CD8-positive, alpha-beta memory T cell (primary cell): ENCODE measurements at places on chromosomes 1 and 21.

- DNase-seq, result no peak
These were observed 790 bp downstream of the TESK2 start for GRCh38 chr1:45490121-45490625.

DNA sequence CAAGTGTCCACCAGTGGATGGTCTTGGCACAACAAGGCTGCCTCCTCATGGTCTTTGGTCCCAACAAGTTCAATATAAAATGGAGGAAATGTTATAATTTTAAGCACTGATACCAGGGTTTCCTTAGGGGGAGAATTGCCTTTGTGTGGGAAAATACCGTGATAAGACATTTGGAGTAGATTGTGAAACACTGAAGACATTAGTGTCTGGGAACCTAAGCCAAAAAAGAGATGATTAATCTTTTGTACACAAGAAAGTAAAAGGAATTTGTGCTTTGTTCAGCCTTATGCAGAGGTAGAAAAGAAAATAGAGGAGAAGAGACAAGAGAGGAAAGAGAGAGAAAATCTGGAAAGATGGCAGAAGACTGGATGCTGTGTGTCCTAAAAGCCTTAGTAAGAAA is 36.1 kb downstream of the ST6GALNAC3 start:
- no peak for DNase-seq

DNA sequence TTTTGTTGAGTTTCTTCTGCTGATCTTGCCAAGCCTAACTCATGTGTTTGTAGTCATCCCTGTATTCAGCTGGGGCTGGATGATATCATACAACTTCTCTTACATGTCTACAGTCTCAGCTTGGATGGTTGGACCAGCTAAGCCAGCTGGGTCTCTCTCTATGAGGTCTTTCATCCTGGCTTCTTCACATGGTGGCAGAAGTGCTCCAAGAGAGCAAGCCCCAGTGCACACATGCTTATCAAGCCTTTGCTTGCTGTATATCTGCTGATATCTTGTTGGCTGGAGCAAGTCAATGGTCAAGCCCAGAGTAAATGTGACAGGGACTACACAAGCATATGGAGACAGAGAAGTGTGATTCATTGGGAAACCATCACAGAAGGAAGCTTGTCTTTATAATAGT is 29.2 kb upstream of the SLC44A5 start:
- DNase-seq, result no peak

GRCh38 chr1:227490478-227490877 is 72.9 kb upstream of the ZNF678 start:
- DNase-seq, result no peak

GRCh38 chr1:107767156-107767582 is 197.8 kb downstream of the VAV3 start:
- no peak for DNase-seq

DNA sequence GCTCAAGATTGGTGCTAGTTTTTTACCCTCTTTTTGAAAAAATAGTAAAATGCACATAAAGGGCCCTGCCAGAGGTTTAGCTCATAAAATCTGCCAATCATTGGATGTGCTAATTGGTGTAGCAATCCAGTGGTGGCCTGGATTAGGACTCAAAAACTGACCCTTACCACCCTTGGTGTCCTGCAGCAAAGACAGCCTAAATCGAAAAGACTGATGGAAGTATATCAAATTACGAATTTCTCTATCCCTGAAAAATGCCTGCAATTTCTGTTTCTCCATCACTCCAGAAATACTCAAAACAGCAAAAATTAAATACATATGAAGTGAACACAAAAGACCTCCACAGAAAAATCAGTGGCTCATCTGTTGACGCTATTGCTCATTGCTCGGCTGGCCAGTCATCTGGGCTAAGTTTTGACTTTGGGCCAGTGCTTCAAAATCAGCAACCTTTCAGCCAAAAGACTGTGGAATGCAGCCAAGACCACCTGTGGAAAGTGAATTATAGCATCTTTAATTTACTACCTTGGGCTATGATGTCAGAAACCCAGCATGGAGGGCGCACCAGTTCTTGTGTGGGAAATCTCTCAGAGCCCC is 30.0 kb downstream of the WLS start:
- DNase-seq, result no peak

- DNase-seq, result no peak
These were observed 41.4 kb upstream of the COL6A2 start for GRCh38 chr21:46056450-46056903.

- no peak for DNase-seq
These were observed 1.2 kb downstream of the HP1BP3 start for GRCh38 chr1:20785907-20786252.

DNA sequence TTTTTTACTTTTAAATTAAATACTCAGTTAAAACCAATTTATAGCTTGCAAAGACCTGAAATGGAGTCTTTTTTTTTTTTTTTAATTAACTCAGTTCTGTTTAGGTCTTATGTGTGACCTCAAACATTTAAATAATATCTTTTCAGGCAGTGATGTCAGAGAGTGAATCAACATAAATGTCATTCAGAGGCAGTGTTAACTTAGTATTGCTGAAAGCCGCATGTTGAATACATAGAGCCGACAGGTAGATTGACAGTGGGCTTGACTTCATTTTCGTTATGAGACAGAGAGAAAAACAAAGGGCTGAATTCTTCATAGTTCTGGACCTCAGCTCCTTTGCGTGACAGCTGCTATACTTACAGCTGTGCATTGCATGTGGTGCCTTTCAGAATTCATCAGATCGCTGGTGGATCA is 51.5 kb downstream of the PRDM2 start:
- DNase-seq, result no peak

- no peak for DNase-seq
These were observed 5.5 kb upstream of the ANKRD35 start for GRCh38 chr1:145891143-145891542.

GRCh38 chr1:71561206-71561605 is 480.4 kb upstream of the ZRANB2 start:
- no peak for DNase-seq

- no peak for DNase-seq
These were observed 32.0 kb downstream of the INPP5B start for GRCh38 chr1:37914719-37915475.

DNA sequence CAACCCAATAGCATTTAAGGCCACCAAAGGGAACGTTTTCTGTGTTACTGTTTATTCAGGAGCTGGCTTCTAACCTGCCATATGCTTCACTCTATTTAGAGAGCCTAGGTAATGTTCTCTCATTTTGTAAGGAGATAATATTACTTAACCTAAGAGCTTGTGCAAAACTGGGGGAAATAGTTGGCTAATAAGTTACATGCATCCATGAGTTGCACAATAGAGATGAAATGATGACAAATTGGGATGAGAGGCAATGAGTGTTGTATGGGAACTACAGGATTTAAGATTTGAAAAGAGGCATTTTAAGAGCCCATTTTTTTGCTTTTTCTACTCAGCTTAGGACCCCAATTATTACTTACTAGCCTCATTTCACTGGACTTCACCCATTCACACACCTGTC is 151.0 kb downstream of the ST6GALNAC3 start:
- DNase-seq, result no peak

DNA sequence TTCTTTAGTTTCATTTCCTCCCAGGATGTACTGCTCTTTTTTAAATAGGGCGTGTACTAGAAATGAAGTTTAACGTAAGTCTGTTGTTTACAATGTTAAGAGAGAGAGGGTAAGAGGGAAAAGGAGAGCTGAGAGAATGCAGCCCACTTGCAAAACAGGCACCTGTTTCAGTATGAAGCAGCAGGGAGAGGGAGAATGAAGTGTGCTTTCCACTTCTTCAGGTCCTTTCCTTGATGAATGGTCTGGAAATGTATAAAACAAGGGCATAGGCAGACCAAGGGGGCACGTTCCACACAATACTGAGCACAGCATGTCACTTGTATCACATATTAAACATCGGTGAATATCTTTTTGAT is 2.0 kb downstream of the KCNA3 start:
- DNase-seq, result peak; percentile 83

DNA sequence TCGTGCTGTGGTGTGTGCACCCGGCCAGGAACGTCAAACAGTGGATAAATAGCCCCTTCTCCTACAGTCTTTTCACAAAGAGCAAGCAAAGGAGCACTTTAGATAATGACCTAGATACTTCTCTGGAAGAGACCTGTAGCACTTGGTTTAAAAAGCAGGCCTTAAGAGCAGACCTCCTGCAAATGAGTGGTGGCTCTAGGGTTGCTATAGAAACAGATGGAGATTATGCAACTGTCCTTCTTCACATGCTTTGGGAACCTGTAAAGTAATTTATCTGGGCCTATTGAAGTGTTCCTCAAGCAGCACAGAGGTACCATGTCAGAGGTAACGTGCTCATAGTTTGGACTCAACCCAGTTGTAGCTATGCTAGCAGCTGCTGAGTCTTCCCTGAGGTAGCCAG is 208.2 kb upstream of the KIAA0040 start:
- DNase-seq, result no peak

DNA sequence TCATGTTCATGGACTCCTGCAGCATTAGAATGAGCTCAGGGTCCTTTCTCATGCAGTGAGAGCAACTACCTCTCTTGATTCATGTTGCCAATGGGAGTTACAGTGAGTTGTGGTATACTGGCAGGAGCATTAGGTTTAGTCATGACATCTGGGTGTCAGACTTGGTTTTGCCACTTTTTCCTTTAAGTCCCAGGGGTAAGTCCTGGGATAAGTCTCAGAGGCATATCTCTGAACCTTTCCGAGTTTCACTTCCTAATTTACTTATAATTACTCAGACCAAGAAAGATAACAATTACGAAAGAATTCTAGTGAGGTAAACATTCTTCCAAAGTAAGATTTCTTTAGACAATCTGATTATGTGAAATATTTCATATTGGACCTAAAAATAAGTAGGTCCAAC is 606.0 kb downstream of the SMYD3 start:
- DNase-seq, result no peak

GRCh38 chr21:41630249-41630648 is 122.3 kb upstream of the TMPRSS2 start:
- no peak for DNase-seq

DNA sequence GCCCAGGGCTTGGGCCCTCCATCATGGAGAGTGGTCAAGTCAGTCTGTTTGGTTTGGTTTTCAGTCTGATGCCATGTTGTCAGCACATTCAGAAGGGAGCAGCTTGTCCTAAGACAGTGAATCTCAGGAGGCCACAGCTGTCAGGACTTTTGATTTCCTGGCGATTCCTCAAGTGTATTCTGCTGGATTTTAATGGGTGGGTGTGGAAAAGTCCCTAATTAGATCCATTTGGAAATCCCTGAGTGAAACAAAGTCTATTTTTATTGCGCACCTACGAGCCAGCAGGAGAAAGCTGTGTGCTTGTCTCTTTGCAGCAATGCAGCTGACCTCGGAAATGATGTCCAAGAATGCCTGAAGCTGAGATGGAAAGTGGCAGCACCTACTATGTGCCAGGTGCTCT is 21.6 kb upstream of the FHAD1 start:
- no peak for DNase-seq

GRCh38 chr1:156592158-156592909 is 758 bp downstream of the NAXE start:
- no peak for DNase-seq

DNA sequence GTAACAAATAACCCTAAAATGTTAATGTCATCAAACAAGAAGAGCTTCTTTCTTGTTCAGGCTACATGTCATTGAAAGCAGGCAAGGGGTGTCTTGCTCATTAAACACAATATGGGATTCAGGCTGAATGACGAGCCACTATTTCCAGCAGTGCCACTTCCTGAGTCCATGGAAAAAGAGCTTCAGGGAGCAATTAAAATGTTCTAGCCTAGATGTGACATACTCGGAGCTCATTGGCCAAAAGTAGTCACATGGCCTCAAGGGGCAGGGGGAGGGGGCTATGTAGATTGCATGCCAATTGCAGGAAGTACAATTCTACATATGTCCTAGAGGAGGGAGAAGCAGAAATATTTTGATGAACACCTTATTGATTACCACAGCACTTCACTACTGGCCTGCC is 685.3 kb upstream of the ADGRL2 start:
- DNase-seq, result no peak

DNA sequence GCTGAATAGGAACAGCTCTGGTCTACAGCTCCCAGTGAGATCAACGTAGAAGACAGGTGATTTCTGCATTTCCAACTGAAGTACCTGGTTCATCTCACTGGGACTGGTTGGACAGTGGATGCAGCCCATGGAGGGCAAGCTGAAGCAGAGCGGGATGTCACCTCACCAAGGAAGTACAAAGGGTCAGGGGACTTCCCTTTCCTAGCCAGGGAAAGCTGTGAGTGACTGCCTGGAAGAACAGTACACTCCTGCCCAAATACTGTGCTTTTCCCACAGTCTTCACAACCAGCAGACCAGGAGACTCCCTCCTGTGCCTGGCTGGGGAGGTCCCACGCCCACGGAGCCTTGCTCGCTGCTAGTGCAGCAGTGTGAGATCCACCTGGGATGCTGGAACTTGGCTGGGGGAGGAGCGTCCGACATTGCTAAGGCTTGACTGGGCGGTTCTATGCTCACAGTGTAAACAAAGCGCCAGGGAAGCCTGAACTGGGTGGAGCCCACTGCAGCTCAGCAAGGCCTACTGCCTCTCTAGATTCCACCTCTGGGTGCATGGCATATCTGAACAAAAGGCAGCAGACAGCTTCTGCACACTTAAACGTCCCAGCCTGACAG is 14.7 kb downstream of the CR1L start:
- DNase-seq, result no peak

GRCh38 chr1:9910076-9910422 is at the start of gene CTNNBIP1:
CTNNBIP1 (minus strand) TSS chr1:9910269; CDS start chr1:9872064, 38,205 bp downstream.
- DNase-seq, result no peak

GRCh38 chr1:162074276-162075005 is 5.0 kb downstream of the NOS1AP start:
- DNase-seq, result no peak

DNA sequence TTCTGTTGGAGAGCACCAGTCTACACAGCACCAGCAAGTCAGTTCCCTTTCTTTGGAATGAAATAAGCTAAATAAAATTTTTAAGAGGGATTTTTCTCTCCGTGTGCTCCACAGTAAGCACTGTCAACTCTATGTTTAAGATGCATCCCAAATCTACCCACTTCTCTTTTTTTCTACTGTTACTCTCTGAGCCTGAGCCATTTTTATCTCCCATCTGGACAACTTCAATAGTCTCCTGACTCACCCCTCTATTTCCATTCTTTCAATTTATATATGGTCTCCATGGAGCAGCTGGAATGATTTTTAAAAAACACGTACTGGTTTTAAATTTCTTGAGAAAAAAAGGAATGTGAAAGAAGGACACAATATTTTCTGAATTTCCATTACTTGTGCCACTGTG is 24.7 kb upstream of the CCT8 start:
- no peak for DNase-seq

- no peak for DNase-seq
These were observed 31.1 kb downstream of the NRDC start for GRCh38 chr1:51847294-51847920.

GRCh38 chr1:235998812-235999211 is 66.1 kb downstream of the NID1 start:
- peak; percentile 39 for DNase-seq

DNA sequence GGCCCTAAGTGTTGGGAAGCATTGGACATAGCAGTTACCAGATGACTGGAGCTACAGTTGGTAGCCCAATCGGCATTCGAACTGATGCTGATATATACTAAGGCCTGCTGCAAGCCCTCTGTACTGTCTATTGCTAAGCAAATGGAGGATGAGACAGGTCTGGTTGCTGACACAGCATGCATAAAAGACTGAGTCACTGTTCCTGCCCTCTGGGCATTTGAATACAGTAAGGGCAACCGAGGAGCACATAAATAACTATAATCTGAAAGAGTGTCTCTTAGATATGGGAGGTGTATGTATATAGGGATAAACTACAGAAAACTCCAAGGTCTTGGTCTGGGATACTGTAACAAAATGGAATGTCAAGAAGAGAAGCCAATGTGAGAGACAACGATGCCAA is 16.8 kb upstream of the MARK1 start:
- no peak for DNase-seq
